ENCODE measurements at places on chromosomes 4 and X. TPM values are rescaled to one million over a fixed set of nuclear protein-coding genes. Genes with fewer than 3 reads are reported as not detected.

DNA sequence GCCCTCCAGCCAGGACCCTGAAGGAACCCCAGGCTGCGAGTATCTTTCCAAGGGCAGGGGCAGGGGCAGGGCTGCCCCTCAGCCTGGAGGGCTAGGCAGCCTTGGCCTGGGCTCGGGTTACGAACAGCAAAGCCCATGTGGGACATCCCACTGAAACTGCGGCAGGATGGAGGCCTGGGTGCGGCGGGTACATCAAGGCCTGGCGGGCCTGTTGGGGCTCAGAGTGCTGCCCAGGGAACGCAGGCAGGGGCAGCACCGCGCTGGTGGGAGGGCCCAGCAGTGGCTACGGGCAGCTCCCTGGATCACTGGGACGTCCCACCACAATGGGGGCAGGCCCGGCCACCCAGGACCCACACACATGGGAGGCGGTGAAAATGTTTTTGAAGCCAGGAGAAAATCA, 10.9 kb downstream of the NAT8L start:
- DNase-seq = no peak

GRCh38 chr4:70577220-70577927, 14.7 kb upstream of the AMBN start:
- no peak for DNase-seq

DNA sequence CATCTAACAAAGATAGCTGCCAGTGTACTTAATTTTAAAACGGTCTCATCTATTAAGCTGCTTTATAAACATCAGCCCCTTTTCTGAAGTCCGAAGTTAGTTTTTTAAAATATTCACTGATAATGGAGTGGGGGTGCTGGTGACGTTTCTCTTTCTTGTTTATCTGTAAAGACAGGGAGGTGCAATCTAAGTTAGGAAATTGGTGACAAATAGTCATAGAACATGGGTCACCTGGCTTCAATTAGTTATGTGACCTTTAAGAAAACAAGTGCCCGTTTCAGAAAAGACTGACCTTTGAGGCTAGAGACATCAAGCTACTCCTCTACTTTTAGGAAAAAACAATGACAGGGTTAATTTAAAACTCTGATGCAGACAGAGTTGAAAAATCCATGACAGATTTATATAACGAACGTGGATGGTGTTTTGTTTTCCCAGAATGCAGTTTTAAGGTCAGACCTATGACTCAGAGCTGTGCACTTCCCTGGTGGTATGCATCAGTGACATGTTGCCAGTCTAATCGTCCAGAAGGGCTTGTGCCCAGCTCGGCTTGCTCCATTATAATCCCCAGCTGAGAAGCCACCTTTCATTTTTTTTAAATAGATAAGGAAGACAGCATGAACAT, 38.2 kb downstream of the FHL1 start:
- DNase-seq = no peak

- no peak for DNase-seq
These were observed 29.9 kb upstream of the CXXC4 start for GRCh38 chr4:104524591-104524990.

DNA sequence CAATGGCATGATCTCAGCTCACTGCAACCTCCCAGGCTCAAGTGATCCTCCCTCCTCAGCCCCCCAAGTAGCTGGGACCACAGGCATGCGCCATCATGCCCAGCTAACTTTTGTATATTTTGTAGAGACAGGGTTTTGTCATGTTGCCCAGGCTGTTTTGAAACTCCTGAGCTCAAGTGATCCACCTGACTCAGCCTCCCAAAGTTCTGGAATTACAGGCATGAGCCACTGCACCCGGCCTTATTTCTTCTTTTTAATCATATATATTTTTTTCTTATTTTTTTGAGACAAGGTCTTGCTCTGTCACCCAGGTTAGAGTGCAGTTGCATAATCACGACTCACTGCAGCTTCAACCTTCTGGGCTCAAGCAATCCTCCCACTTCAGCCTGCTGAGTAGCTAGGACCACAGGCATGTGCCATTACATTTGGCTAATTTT, 184.0 kb downstream of the TSPAN5 start:
- DNase-seq = no peak

DNA sequence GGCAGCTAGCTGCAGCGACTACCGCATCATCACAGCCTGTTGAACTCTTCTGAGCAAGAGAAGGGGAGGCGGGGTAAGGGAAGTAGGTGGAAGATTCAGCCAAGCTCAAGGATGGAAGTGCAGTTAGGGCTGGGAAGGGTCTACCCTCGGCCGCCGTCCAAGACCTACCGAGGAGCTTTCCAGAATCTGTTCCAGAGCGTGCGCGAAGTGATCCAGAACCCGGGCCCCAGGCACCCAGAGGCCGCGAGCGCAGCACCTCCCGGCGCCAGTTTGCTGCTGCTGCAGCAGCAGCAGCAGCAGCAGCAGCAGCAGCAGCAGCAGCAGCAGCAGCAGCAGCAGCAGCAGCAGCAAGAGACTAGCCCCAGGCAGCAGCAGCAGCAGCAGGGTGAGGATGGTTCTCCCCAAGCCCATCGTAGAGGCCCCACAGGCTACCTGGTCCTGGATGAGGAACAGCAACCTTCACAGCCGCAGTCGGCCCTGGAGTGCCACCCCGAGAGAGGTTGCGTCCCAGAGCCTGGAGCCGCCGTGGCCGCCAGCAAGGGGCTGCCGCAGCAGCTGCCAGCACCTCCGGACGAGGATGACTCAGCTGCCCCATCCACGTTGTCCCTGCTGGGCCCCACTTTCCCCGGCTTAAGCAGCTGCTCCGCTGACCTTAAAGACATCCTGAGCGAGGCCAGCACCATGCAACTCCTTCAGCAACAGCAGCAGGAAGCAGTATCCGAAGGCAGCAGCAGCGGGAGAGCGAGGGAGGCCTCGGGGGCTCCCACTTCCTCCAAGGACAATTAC, 1.4 kb downstream of the AR start:
- DNase-seq = no peak

- DNase-seq = no peak
These were observed 1566.9 kb downstream of the STIM2 start for GRCh38 chr4:28427306-28428085.

GRCh38 chr4:87219632-87220093, 755 bp downstream of the KLHL8 start:
- no peak for DNase-seq

DNA sequence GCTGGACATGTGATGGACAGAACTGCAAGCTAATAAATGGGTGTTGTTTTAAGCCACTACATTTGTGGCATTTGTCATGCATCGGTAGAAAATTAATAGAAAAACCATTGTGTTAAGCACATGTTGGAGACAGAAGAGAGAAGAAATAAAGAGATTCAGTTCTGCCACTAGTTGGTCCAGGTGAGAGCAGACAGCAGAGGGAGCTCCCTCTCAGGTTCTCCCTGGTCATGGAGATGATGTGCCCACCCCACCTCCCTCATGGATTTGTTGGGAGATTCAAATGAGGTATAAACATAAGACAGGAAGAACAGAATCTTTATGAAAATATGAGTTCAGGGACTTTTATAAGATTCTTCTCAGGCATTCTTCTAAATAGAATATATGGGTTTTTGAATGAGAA, 36.8 kb upstream of the OCIAD2 start:
- DNase-seq = no peak

DNA sequence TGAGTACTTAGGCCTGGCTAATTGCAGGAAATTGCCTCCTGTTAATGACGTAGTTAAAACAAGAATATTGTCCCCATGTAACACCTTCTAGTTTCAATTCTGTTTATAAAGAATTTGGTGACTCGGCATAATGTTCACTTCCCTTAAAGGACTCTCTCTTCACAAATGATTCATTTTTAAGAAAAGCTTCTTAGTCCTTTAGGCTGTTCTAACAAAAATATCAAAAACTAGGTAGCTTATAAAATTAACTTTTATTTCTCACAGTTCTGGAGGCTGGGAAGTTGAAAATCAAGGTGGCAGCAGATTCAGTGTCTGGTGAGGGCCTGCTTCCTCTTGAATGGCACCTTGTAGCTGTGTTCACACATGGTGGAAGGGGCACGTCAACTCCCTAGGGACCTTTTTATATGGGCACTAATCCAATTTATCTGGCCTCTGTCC, 23.8 kb downstream of the COL25A1 start:
- DNase-seq = no peak

The TECRL gene
- not detected for total RNA-seq

The RBM41 gene
- 17.2 TPM for total RNA-seq

The NAP1L2 gene
- total RNA-seq = 4.2 TPM

Measured in thoracic aorta (tissue), 2 donors.